HT-29 (cell line): ENCODE measurements at places on chromosomes 6 and 20.

DNA sequence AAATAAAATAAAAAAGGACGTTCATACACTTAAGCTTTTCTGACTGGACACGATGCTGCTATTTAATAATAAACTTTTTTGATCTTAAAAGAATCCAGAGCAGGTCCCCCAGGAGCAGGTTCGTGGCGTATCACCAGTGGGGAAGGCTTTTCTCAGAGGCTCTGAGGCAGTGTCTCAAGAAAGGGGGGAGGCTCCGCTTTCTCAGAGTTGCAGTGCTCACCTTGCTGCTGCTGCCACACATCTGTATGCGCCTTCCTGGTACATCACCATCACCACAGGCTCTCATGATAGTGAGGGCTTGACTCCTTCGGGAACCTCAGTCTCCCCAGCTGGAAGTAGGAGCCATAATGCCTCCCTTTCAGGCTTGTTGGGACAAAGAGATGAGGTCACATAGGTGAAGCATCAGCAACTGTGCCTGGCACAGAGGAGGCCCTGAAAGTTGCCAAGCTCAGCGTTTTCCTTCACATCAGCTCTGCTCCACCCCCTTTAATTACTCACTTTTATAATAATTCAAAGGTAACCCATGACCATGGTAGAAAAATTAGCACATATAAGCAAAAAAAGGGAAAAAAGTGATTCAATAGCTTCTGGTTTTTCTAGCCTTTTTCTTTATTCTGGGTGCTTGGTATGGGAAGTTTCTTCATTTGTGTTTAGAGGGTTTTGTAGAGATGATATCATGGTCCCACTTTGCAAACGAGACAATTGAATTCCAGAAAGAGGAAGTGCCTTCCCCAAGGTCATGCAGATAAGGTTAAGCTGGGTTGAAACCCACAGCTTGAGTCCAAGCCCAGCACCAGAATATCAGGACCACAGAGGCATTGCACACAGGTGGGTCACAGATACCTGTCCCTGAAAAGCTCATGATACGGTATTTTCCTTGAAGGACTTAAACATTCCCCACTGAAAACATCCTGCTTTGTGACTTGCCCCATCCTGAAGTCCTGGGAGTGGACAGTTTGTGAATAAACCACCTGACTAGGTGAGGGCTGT, 24.5 kb downstream of the SRSF3 start:
- DNase-seq, result no peak

DNA sequence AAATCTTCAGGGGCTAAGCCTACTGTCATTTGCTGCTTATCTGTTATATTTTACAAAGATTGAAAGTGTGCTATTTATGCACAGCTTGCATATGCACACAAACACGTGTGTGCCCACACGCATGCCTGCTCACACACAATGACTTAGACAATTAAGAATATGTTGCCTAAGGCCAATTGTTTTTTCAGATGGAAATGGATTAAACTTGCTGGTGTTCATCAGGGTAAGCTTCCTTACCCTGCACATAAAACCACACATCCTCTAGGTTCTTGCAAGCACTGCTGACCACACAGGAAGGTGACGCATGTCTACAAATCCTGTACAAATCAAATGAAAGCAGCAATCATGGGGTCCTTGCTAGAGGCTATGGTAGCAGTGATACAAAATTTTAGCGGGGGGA, 58.4 kb downstream of the GJA10 start:
- DNase-seq, result no peak

- DNase-seq, result no peak
Observed at GRCh38 chr6:72182337-72183246, 296.2 kb downstream of the RIMS1 start.

DNA sequence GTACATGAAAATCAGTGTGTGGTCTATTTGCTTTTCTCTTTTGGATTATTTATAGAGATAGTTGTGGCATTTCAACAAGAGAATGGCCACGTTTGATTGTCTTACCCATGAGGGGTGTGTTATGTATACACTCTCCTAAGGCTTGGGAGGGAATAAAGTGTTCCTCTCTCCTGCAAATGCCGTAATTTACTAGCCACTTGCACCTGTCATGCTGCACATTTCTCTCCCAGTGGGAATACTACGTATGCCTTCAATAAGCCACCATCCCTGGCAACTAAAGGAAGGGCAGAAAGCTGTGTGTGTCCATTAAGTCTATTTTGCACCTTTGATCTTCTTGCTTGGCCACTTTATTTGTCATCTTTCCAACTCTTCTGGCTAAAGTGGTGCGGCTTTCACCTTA, 541.2 kb downstream of the QKI start:
- DNase-seq, result no peak
